NCI-H146 (cell line): ENCODE measurements at places on chromosomes 7 and 10.

DNA sequence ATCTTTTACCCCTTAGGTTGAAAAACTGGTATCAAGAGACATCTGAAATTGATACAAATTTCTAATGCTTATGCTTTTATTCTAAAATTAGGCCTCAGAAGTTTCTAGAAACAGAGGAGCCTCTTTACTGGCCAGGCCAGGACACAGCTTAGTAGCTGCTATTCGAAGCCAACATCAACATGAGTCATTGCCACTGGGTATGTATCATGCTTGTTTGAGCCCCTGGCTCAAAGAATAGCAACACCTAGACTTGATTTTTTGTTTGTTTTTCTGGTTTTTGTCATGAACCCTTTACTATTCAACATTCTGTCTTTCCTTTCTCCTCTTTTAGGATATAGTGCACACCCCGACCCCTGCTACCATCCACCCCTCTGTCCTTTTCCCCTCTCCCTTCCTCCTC lies 90.9 kb upstream of the STK17A start:
- no peak for DNase-seq

DNA sequence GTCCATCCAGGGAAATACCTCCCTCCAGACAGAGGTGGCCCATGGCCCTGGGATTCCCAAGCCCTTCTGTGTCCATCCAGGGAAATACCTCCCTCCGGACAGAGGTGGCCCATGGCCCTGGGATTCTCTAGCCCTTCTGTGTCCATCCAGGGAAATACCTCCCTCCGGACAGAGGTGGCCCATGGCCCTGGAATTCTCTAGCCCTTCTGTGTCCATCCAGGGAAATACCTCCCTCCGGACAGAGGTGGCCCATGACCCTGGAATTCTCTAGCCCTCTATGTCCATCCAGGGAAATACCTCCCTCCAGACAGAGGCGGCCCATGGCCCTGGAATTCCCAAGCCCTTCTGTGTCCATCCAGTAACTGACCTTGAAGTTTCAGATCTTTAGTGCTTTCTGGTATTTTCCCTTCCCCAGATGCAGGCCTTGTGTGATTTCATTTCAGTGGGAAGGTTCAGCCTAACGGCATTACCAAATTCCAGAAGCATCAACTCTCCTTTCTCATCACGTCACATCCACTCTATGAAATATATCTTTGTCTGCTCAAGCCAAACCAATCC lies 28.8 kb upstream of the DIP2C start:
- DNase-seq = no peak

- DNase-seq = no peak
These were observed 569 bp downstream of the CAV1 start for GRCh38 chr7:116525298-116525912.

DNA sequence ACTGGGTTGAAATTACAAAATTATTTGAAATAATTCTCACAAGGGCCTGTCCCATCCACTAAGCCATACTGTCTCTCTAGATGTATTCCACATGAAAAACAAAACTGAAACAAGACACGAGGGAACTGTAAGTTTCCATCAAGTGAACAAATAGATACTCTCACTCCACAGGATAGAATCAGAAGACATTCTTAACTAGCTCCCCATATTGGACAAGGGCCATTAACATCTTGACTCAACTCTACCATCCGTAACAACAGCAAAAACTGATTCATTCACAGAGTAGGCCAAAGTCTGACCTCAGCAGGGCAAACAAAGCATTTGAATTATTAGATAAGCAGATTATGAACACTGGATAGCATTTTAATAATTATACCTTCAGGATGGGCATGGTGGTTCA lies 29.1 kb downstream of the UBE2H start:
- DNase-seq = no peak

- peak; percentile 36 for DNase-seq
These were observed 611.8 kb downstream of the SORCS3 start for GRCh38 chr10:105252911-105253310.

- DNase-seq = no peak
These were observed 189.9 kb downstream of the PPP1R9A start for GRCh38 chr7:95097291-95097690.

- DNase-seq = no peak
These were observed 27.4 kb downstream of the POM121L12 start for GRCh38 chr7:53062796-53063195.

DNA sequence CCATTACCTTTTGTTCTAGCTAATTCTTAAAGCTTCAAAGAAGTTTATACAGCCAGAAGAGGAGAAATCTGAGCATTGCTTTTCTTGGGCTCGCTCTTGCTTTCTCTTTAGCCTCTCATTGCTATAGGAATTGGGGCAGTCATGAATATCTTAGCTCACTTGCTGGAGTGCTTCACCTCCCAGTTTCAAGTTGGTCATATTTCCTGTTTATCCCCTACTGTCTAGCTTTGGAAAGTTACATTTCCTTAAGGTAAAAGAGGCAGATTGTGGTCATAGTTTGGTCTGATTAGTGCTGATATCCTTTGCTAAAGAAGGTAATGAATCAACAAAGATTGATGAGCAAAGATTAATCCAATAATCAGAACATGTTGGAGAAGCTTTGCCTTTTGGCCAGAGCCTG lies 77.7 kb upstream of the GLI3 start:
- no peak for DNase-seq

DNA sequence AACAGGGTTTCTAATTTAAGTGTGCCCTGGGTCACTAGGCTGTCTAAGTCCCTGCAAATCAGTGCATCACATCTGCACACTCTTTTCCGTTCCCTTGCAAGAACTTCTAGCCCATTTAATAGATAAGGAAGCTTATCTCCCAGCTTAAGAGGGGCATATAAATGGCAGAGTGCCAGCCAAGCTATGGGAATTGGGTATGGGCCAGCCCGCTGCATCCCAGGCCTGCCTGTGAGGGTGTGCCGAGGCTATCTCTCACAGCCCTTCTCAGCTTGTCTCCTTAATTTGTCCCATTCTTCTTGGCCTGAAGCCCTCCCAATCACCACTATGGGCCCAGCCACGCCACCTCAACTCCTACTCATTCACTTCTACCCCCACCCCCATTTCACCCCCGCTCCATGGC lies 14.7 kb downstream of the AQP1 start:
- DNase-seq = no peak
